ENCODE measurements at places on chromosomes 12 and 14.

DNA sequence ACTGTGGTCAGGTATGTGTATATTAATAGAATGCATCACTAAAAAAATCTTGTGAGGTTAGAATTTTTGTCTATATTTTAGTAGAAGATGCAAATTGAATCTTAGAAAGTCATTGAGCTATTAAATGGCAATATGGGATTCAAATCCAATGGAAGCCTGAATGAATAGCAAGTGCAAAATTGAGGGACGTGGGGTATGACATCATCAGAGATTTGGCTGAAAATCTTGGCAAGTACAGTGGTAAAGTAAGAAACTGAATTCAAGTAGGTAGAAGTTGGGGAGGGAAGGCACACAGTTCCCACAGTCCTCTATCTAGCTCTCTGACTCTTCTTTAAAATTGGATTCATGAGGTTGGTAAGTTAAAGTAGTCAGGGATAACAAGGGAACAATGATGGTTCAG, 97.4 kb upstream of the SSTR1 start:
- no peak for DNase-seq

- no peak for DNase-seq
Observed at GRCh38 chr14:100762089-100762515, 35.4 kb downstream of the DLK1 start.

DNA sequence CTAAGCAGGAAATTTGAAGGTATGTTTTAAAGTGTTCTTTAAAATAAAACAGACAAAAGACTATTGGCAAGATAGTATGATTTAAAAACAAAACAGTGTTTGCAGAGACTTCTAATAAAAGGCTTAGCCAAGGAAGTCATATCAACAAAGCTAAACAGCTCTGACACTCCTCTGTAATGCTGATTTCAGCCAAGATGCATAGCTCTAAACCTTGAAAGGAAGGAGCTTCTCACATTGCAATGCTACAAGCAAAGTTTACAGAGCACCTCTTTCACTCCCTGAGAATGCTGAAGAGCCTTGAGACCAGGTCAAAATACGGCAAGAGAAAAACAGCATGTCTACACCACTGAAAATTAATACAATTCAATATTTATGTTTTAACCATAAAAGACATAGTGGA, 51.8 kb downstream of the PARP11 start:
- no peak for DNase-seq

DNA sequence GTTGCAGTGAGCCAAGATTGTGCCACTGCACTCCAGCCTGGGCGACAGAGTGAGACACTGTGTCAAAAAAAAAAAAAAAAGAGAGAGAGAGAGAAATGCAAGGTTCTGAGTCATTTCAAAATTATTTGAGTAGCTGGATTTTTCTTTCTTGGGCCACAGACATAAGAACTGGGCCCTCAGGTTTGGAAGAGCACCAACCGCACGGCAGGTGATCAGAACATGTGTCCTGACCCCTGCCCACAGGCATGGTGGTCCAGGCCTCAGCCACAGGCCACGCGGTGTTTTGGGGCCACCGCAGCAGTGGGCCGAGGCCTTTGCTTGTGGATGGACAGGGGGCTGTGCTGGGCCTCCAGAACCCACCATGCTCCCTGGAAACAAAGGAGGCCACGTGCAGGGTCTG, 126.7 kb downstream of the CALM1 start:
- DNase-seq: no peak

- no peak for DNase-seq
Observed at GRCh38 chr12:55739025-55739378, 3.9 kb upstream of the GDF11 start.

GRCh38 chr12:57523706-57524614, 1.3 kb downstream of the MBD6 start:
- DNase-seq: no peak

DNA sequence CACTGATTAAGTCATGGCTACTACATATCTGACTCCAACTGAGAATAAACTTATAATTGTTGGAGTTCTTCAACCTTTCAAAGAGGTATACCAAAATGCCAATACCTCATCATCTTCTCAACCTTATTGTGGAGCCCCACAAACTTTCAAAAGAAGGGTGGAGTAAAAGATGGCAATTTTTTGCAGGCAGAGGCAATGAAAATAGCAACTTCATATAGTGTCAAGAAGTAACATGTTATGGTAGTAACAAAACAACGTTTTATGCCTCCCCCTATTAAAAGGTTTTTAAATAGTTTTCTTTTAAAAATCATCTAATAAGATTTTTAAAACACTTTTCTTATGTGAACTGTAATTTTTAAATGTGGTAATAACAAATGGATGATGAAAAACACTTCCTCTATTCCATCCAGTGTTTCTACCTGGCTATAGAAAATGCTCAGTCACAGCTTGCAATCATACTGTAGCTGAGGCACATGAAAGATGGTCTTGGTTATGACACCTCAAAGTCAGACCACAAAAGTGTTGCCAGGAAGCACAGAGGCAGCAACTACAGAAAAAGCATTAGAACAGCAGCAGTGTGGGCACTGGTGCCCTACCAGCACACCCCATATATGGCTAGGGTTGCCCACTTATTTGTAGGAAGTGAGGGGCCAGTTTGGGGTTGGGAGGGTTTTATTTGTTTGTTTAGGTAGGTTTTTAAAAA, 7.0 kb downstream of the PPP1R12A start:
- no peak for DNase-seq

DNA sequence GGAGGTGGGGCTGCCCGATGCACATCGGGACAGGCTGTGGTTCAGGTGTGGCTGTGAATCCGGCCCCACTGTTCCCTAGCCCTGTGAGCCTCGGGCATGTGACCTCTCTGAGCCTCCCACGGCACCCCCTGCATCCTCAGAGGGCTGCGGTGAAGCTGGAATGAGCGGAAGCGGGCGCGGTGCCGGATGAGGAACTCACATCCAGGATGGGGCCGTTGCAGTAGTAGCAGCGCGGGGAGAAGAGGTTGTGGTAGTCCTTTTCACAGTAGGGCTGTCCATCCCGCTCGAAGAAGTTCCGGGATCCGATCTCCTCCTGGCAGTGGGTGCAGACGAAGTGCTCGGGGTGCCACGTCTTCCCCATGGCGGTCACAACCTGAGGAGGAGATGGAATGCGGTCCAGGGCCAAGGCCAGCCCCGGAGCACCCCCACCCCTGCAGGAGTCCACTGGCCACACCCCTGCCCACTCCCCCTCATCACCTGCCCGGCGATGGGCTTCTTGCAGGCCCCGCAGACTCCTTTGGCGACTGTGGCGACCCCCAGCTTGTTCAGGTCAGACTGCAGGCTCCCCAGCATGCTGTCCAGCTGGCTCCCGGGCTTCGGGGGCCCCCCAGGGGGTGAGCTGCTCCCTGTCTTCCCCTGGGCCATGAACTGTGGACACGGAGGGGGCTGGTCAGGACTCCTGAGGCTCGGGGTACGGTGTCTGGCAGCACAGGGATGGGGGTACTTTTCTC, 13.9 kb upstream of the RPLP0 start:
- no peak for DNase-seq

DNA sequence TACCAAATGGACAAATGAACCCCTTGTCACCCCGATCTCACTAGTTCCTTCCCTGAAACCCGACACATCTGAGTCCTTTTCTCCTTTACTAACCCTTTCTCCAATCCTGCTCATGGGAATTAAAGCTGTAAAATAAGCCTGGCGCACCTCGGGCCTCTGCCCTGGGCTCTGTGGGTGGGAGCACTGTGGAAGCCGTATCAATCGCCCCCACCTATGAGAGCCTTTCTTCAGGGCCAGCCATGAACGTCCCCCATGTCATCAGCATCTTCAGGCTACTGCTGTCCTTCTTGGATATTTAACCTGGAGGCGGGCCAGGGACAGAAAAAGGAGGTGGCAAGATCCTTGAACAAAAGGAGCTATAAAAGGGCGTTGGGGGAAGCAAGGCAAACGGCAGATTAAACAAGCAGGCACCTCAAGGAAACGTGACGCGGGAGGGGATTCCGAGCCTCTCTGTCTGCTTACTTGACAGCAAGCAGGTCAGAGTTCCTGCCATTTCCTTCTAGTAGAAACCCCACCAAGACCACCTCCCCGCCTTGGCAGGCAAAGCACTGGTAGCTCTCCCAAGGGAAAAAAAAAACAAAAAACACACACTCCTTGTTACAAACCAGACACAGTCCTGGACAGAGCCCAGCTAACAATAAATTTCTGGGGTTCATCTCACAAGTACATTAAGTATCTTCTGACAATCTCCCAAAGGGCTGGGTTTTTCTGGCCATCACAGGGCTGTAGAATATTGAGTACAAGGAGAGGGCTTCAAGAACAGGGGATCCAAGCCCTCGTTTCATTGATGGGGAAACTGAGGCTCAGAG, 62.9 kb downstream of the DPF3 start:
- DNase-seq: no peak

- no peak for DNase-seq
Observed at GRCh38 chr14:22233377-22233776, 355.6 kb downstream of the DAD1 start.

- no peak for DNase-seq
Observed at GRCh38 chr14:52266179-52266578, 1.3 kb upstream of the PTGDR start.

GRCh38 chr12:119869720-119870119, 7.4 kb downstream of the CIT start:
- no peak for DNase-seq

- DNase-seq: no peak
Observed at GRCh38 chr12:10562306-10562933, 51.0 kb downstream of the MAGOHB start.

GRCh38 chr14:32764131-32764530, 174.5 kb upstream of the NPAS3 start:
- DNase-seq: no peak

DNA sequence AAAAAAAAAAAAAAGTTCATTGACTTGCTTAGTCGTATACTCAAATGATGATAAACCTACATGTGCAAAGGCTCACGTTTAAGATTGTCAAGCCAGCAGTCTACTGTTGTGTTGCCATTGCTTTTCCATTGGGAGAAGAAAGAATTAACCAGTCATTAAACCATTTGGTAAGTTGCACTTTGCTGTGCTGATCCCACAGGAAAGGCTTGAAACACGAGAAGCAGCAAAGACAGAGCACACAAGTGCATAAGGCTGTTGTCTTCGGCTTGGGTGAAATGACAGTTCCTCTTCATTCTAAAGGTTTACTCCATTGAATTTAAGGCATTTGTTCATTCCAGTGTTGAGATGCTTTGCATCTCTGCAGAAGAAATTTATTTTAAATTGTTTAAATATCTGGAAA, 50.1 kb downstream of the ZC3H14 start:
- no peak for DNase-seq

- no peak for DNase-seq
Observed at GRCh38 chr14:100448376-100448775, 125.2 kb downstream of the SLC25A47 start.

- no peak for DNase-seq
Observed at GRCh38 chr14:70005281-70005805, 126.1 kb downstream of the SMOC1 start.

GRCh38 chr14:99012703-99013102, 259.3 kb downstream of the BCL11B start:
- DNase-seq: no peak

GRCh38 chr14:102234331-102235264, 70.4 kb downstream of the MOK start:
- DNase-seq: no peak

GRCh38 chr14:76753541-76754198, 7.6 kb upstream of the VASH1 start:
- DNase-seq: no peak

DNA sequence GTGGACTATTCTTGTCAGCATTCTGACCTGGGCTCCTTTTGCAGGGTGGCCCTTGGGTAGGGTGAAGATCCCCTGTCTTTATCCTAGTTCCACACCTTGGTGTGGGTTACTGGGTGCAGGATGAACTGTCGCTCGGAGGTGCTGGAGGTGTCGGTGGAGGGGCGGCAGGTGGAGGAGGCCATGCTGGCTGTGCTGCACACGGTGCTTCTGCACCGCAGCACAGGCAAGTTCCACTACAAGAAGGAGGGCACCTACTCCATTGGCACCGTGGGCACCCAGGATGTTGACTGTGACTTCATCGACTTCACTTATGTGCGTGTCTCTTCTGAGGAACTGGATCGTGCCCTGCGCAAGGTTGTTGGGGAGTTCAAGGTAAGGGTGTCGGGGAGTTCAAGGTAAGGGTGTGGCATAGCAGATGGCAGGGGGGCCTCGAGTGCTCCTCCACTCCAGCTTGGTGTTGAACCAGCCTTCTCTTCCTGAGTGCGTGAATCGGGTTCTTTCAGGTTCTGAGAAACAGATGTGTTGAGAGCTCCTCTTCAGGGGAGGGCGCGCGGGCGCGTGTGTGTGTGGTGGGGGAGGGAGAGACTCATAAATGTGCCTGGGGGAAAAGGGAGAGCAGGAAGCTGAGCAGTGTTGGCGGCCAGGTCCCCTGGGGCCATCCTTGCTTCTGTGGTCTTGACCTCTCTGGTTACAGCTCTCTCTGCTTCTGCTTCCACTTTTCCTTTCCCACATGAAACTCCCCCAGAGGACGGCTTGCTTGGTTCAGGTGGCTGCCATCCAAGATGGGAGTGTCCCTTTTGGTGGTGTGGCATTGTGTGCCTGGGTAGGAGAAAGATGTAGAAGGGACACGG, 4.0 kb downstream of the ATG101 start:
- DNase-seq: no peak

DNA sequence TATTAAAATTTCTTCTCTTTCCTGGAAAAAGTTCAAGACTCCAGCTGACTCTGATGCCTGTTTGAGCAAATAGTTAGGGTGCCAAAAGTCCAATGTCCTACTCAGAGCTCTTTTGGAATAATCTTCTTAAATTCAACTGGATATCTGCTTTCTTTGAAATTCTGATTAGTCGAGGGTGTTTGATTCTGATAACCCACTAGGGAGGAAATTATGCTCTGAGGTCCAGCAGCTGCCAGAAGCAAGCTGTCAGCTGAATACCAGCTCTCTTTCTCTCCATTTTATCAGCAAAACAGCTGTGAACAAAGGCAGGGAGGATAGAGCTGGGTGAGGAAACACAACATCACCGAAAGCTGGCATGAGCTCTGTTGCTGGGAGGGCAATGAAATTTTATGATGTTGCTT, 141.5 kb downstream of the CAND1 start:
- DNase-seq: no peak

DNA sequence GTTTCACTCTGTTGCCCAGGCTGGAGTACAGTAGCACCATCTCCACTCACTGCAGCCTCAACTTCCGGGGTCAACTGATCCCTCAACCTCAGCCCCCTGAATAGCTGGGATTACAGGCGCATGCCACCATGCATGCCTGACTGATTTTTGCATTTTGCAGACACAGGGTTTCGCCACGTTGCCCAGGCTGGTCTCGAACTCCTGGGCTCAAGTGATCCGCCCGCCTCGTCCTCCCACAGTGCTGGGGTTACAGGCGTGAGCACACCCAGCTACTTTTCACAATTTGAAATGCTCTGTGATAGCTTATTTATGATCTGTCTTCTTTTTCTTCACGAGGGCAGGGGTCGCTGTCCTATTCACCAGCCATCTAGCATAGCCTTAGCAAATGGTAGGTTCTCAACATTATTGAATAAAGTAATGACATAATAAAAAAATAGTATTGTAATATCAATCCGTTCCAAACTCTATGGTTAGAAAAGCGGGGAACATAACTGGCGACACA, 477 bp upstream of the DDX47 start:
- DNase-seq: no peak

GRCh38 chr12:1206118-1206734, 215.2 kb downstream of the ERC1 start:
- no peak for DNase-seq

- no peak for DNase-seq
Observed at GRCh38 chr12:38053655-38054464, 262.7 kb upstream of the ALG10B start.

GRCh38 chr12:24909667-24910066, 39.2 kb downstream of the BCAT1 start:
- no peak for DNase-seq
